SJSA1 (cell line): ENCODE measurements at places on chromosomes 1 and 21. TPM values are rescaled to one million over a fixed set of nuclear protein-coding genes. Genes with fewer than 3 reads are reported as not detected.

Gene CFAP74
- not detected in 2 replicates for total RNA-seq

Gene SERTAD4
- total RNA-seq, result 4.8 and 6.6 TPM in 2 replicates

Gene CBR3
- 22.0 and 30.0 TPM in 2 replicates for total RNA-seq

DNA sequence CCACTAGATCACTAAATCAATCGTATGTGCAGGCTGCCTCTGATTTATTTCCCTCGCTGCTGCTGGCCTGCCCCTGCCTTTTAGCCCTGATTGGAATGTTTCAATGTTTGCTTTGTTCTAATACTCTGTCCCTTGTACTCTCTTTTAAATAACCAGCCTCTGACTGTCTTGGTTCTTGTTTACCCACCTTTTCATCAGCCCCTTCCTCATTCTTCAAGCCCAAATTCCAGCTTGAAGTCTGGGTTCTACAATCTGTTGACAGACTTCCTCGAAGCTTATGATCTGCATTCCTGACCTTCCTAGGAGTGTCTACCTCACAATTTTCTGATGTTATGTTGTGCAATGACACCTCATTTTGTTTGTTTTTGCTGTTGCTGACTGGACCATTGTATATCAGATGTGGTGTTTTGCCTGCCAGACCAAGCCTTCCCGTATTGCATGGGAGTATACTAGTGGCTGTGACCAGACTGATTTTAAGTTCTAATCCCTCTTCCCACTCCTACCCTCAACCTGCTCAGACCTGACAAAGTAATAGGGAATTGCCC lies 46.6 kb upstream of the APOBEC4 start:
- H3K4me1 ChIP-seq, result peaks cover 39% of the 10 kb centered on the region
- no peak overlapping the region for H3K4me3 ChIP-seq
- peak; percentile 64 for DNase-seq
- H3K36me3 ChIP-seq, result no peaks in the 10 kb centered on the region
- H3K27ac ChIP-seq, result peak overlapping the region; percentile 54

DNA sequence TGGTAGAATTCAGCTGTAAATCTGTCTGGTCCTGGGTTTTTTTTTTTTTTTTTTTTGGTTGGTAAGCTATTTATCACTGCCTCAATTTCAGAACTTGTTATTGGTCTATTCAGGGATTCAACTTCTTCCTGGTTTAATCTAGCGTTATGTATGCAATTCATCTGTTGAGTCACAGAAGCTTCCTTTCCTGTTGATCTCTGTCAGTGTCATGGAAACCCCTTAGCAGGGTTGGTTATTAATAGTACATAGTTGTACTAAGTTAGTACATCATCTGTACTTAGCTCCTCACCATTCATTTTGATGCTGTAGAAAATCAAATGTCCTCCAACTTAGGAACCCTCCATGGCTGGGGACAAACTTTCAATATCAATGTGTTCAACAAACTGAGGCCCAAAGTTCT lies 51.0 kb upstream of the BARHL2 start:
- no peaks in the 10 kb centered on the region for H3K4me1 ChIP-seq
- no peaks in the 10 kb centered on the region for H3K36me3 ChIP-seq
- DNase-seq, result no peak
- H3K4me3 ChIP-seq, result no peak overlapping the region
- no peak overlapping the region for H3K27ac ChIP-seq

GRCh38 chr1:158516966-158517365 lies 37.2 kb downstream of the OR6Y1 start:
- no peak overlapping the region for H3K4me3 ChIP-seq
- H3K4me1 ChIP-seq, result no peaks in the 10 kb centered on the region
- no peaks in the 10 kb centered on the region for H3K36me3 ChIP-seq
- H3K27me3 ChIP-seq, result 0 out of 2 replicates have a peak, but pooled peaks cover 2% of the 10 kb centered on the region
- H3K27ac ChIP-seq, result no peak overlapping the region
